ENCODE measurements at places on chromosomes 2 and 18.

GRCh38 chr2:161905389-161906046 lies 168.5 kb downstream of the DPP4 start:
- DNase-seq: peak; percentile 86

- peak; percentile 36 for DNase-seq
Measured at GRCh38 chr2:197273485-197273884, 37.1 kb downstream of the ANKRD44 start.

DNA sequence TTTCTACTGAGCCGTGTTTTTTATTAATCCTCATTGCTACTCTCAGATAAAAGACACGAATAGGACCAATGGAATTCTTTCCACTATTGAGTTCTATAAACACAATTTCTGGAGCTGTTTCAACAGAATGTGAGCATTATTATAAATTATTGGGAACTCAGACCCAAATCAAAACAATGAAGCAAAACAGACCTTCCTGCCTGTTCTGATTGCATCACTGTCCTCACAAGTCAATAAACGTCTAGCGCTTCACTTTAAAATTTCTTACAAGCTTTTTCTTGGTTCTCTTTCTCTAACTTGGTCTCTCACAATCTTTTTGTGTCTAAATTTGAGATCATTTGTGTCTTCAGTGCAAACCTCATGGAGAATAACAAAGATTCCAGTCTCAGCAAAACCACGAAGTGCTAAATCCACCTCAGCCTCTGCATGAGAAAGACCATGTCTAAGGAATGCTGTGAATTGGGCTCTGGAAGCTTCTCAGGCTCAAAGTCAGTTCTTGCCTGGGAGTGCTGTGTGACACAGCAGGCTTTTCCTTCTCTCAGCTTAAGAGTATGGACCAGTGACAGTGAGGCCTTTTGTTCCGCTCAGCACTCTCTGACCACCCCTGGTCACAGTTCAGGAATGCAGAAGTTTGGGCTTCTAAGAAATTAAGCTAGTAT lies 22.8 kb downstream of the ARHGAP28 start:
- no peak for DNase-seq

- no peak for DNase-seq
Measured at GRCh38 chr2:226738821-226739544, 60.6 kb downstream of the IRS1 start.

GRCh38 chr2:220601674-220602073 lies 970.4 kb downstream of the EPHA4 start:
- no peak for DNase-seq

DNA sequence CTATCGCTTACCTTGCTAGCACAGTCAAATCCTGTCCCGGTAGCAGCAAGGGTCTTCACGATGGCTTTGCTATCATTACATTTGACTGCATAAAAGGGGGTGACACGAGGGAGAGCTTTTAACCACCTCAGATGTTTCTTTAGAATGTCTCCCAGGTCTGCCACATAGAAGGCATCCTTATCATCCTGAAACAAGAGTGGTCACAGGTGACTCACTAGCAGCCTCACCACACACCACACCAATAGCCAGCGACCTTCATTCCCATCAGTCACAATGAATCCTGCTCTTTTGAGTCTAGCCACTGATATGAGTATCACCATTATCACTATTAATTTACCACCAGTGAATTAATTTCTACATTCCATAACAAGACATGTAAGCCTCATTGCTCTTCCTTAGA lies 3.7 kb downstream of the ODC1 start:
- DNase-seq: no peak

- peak; percentile 67 for DNase-seq
Measured at GRCh38 chr2:43328133-43328532, 101.7 kb upstream of the ZFP36L2 start.

DNA sequence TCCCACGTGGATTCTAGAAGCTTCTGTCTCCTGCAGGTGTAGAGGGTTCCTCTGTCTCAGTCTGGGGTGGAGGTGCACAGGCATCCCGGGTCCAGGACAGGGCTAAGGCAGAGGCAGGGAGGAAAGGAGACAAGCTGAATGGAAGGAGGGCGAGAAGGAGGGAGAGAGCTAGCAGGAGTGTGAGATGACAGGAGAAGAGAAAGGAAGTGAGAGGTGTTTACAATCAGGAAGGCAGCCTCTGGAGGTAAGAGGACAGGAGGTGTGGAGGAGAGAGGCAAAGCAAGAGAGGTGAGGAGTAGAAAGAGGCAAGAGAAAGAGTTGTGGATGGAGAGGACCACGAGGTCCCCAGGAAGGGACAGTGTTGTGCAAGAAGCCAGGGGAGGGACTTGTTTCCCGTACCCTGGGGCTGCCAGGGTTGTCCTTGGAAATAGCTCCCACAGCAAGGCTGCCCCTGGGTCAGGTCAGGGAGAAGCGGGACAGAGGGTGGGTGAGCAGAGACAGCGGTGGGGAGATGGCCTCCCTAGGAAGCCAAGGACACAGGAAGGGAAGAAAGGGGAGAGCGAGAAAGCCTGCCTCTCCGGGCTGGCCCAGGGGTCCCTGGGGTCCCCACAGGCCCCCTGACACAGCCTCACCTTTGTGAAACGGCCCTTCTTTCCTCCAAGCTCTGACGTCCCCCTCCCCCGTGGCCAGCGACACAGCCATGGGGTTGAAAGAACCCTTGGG lies 136.9 kb downstream of the CYP26B1 start:
- no peak for DNase-seq

GRCh38 chr2:58680755-58681310 lies 439.7 kb upstream of the FANCL start:
- peak; percentile 10 for DNase-seq

DNA sequence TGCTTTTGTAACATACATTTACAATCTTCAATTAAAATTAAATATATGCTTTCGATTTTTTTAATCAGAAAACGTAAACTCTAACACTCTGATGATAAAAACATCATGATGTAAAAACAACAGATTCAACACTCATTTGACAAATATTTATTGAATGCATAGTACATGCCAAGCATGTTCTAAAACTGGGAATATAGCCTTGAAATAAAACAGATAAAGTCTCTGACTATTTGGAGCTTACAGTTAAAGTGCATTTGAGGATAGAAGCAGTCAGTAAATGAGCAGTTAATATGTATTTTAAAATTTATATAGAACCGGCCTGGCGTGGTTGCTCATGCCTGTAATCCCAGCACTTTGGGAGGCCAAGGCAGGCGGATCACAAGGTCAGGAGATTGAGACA lies 47.8 kb downstream of the TMX3 start:
- no peak for DNase-seq

- DNase-seq: no peak
Measured at GRCh38 chr18:13572721-13573120, 153.6 kb downstream of the FAM210A start.

GRCh38 chr2:104289651-104290565 lies 564.0 kb upstream of the POU3F3 start:
- DNase-seq: no peak

DNA sequence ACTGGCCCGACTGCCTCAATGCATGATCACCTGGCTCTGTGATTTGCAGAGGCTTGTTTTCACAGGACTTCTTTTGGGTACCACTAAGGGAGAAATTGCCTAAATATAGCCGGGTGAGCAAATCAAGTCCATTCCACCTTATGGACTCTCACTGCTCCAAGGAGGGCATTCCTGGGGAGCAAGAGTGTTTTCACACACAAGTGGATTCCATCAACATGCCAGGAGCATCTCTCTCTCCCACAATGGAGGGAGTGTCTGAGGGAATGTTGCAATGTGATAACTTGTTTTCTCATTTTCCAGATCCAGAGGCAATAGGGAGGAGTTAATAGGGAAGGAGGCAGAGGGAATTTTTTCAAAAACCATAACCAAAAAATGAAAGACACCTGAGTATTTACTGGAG lies 250.7 kb downstream of the SATB2 start:
- DNase-seq: no peak

DNA sequence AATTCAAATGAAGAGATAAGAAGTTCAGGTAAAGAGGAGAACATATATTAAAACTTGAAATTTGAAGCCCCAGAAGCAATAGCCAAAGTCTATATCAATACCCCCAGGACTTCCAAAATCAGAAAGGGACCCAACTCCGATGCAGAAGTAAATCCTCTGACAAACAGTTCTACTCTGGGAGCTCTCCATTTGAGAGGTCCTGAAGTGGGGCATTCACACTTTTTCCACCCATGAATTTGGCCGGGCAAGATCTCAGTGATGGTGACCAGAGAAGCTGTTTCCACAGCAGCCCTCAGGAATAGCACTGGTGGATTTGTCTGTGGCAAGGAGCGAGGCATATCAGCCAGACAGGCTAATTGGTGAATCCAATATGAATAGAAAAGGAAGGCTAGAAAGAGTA lies 313.6 kb upstream of the MC4R start:
- no peak for DNase-seq

DNA sequence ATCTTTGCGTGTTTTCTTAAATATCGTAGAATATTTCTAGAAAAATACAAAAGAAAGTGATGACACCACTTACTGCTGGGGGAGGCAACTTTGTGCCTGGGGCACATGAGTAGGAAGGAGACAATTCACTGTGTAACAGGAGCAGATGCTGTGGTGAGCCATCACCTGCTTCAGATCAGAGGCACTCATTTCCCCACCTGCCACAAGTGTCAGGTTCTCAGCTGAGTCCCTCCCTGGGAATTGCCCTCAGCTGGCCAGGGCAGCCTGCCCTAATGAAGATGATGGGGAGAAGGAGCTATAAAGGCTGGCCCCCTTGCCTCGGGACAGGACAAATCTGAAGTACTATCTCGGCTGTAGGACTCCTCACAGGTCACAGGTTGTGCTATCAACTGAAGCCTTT lies 322.8 kb downstream of the STK39 start:
- DNase-seq: no peak

DNA sequence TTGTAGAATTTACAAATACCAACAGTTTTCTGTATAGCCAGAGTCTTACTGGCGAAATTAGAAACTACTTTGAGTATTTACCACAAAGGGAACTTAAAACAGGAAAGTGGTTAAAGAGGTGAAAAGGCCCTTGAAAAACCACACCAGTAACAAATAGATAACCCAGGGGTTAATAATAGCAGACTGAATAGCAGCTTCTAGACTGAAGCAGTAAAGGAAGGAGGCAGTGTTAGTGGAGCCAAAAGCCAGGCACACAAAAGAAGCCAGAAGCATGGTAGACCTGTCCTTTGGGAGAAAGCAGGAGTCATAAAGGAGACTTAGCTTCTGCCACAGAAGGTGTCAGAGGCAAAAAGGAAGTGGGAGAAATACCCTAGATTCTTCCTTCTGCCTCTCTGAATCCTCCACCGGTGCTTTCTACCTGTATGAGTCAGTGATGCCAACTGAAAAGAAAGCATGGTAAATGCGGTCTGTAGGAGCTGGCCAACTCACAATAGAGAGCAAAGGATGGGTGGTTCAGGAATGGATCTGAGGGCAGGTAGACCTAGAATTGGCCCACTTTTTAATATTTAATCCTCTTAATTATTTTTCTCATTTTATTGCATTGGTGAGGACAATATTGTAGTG lies 97.3 kb downstream of the ARL6IP6 start:
- DNase-seq: no peak

DNA sequence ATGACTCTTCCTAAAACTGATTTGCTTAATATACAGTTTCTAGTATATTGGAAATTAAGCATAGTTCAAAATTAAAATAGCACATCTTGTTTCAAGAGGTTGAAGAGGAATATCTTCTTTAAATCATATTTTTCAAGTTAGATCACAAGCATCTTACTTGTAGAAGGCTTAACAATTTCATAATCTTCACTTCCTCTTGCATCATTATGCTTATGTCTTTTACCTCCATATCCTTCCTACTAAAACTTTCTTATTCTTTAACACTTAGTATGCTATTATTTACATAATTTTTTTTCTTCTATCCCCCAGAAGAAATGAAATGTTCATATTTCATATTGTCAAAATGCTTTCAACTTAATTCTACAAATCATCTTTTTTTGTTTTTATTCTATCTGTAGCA lies 1354.9 kb upstream of the TMEFF2 start:
- DNase-seq: no peak

DNA sequence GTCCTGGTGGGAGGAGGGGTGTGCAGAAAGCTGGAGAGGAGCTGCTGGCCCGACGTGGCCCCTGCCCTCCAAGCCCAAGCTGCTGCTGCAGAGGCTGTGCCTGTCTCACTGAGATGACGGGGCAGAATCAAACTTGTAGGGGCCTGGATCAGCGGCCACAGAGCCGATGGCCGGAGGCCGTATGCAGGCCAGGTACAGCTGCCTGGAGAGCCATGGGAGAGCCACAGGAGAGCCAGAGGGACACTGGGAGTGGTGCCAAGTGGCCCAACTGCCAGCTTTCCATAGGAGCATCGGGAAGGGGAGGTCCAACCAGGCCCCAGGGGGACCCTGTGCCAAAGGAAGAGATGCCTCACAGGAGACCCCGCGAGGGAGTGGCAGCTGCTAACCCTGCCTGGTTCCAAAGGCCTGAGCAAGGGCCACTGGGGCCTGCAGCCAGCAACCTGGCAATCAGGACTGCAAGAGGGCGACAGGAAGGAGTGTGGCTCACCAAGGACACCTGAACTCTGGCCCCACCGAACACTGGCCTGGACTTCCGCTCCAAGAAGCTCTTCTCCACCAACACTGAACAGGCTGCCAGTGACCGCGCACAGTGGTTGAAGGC lies 70.7 kb downstream of the HDAC4 start:
- DNase-seq: no peak

- DNase-seq: no peak
Measured at GRCh38 chr2:100244881-100245605, 77.3 kb downstream of the LONRF2 start.

DNA sequence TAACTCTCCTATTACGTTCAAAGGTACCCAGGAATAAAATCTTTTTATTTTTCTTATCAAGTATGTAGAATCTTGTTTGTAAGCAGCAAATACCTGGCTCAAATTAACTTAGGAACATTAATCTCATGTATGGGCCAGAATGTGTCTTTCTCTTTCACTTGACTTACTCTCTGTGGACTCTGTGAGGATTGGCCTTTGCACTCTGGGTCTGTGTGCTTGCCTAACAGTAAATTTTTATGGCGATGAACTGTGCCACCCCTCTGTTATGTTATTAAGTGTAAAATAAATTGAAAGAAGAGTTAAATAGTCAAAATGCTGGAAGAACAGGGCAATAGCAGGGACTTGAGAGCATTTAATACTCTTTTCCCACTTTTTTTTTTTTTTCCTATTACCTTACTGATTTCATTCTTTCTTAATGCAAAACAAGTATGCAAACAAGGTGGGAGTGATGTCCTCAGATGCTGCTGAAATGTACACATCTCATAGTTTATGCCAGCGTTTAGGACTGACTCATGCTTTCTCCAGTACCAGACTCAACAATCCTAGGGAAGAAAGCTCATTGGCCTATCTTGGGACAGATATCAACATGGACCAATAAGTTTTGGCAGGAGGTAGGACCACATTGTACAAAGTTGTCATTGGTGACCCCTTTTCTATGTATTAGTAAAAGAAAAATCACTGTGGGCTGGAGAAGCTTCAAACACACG lies 25.5 kb downstream of the LYPD6 start:
- DNase-seq: no peak

- DNase-seq: no peak
Measured at GRCh38 chr2:238040918-238041317, 19.9 kb upstream of the SCLY start.

DNA sequence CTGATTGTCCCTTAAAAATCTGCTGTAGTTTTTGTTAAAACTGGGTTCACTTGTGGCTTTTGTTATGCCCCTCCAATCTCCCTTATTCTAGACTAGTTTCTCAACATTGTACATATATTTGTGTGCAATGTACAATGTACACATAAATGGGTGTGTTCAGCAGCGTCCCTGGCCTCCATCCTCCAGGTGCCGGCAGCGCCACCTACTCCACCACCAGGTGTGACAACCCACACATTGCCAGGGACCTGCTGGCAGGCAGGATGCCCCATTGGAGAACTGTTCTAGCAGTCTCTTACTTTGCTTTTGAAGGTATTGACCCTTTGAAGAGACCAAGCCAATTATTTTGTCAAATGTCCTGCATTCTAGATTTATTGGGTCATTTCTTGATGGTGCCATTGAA lies 75.4 kb downstream of the SH3RF3 start:
- DNase-seq: no peak
